NCI-H1092 (cell line): ENCODE measurements at places on chromosomes 6 and 20.

GRCh38 chr6:34648806-34649205 lies 47.8 kb downstream of the ILRUN start:
- DNase-seq: no peak

DNA sequence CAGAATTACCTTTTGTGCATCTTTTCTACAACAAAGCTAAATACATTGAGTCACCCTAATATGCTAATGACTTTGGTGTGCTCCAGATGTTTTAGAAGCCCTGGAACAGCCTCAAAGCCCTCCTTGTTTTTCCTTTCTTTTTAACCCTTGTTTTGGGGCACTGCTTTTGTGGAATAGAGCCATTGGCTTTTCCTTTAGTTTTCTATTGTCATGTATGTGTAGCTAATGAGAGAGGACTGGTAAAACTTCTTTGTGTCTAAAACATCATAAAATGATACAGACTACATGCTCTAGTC lies 158.8 kb downstream of the JARID2 start:
- DNase-seq: no peak

DNA sequence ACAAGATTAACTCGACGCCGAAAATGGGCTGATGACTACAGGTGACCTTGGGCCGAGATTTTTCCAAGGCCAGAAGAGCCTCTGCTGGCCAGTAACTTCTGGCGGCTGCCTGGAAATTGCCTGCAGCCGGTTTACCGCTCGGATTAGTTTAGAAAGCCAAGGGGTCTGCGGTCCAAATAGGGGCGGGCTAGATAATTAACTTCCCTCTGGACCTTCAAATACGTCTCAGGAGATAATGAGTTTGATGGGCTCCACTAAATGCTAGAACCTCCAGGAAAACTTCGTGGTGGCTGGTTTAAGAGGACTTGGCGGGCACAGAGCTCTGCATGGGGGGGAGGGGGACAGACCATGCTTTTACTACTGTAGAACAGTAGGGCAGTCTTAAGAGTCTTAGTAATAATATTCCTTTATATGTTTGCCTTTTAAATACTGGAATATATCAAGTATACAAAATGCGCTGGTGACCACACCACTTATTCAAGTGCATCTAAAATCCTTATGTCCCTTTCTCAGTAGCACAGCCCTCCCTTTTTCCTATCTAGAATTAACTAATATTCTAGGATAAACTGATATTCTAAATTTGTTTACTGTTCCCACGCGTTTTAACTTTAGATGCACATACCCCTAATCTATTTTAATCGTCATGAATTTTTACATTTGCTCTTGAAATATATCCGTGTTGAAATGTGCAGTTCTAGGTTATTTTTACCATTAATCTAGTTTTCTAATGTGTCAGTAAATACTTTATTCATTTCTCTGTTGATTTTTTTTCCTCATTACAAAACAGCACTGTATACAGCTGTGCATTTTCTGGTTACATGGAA lies 107.5 kb upstream of the PRSS16 start:
- DNase-seq: no peak

- DNase-seq: no peak
These were observed 27.2 kb downstream of the ARHGAP40 start for GRCh38 chr20:38628580-38629470.

GRCh38 chr6:166862287-166862977 lies 93.9 kb downstream of the RNASET2 start:
- DNase-seq: peak; percentile 59

DNA sequence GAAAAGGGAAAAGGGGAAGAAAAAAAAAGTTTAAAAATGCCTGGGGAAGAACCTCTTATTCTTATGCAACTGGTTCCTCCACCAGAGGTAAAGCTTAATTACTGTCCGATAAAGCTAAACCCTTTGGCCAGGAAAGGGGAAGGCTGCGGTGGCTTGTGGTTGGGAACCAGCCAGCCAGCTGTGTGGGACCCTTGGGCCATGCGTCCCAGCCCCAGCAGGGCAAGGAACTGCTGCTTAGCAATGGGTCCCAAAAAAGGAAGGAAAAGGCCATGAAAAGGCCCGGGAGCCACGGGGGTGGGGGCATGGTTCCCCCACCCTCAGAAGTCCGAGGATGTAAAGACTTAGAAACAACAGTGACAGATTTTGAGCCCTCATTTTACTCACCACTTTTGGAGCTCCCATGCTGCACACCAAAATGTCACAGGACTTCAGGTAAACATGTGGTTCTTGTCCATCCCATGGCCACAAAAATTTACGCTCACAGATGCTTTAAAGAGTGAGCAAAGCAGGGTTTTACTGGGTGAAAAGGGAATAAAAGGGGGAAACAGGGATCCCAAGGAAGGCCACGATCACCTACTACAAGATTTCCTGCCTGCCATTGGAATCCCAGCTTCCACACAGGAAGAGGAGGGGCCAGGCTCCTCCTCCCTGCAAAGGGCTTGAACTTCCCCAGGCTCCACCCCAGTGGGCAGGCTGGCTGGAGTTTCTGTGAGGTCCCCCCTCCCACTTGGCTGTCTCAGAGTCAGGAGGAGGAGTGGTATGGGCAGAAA lies 1234.7 kb upstream of the GJE1 start:
- no peak for DNase-seq

GRCh38 chr20:49526056-49526455 lies 41.9 kb downstream of the PTGIS start:
- DNase-seq: no peak

- DNase-seq: no peak
These were observed 432.7 kb downstream of the PTPRT start for GRCh38 chr20:42756991-42757390.
